ENCODE measurements at places on chromosomes 5 and 9.

- DNase-seq, result no peak
Measured at GRCh38 chr9:113632776-113633590, 169.5 kb downstream of the RGS3 start.

- no peak for DNase-seq
Measured at GRCh38 chr5:34811706-34812105, 27.3 kb upstream of the TTC23L start.

GRCh38 chr5:51889703-51890102, 506.5 kb downstream of the ISL1 start:
- DNase-seq, result no peak

GRCh38 chr5:71456362-71456743, 902 bp downstream of the BDP1 start:
- DNase-seq, result no peak

- no peak for DNase-seq
Measured at GRCh38 chr5:95027151-95027721, 257.7 kb downstream of the MCTP1 start.

- peak; percentile 64 for DNase-seq
Measured at GRCh38 chr5:318341-318897, 3.1 kb upstream of the AHRR start.

DNA sequence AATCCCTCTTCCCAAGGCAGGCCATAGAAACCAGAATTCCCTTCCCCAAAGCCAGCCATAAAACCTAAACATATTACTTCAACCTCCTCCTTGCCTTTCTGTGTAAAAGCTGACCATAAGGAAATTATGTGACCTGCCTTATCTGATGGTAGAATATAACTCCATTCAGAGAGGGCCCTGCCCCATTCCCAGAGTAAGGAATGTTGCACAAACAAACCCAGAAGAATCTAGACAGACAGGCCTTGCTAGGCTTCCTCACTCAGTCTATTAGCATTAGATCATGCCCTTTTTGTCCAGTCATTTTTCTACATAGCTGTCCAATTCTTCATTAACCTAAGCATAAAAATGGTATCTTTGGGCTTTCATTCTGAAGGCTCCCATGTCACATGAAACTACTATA, 17.8 kb upstream of the IFNB1 start:
- no peak for DNase-seq

GRCh38 chr5:138654281-138654867, 79.2 kb upstream of the HSPA9 start:
- DNase-seq, result peak; percentile 29

DNA sequence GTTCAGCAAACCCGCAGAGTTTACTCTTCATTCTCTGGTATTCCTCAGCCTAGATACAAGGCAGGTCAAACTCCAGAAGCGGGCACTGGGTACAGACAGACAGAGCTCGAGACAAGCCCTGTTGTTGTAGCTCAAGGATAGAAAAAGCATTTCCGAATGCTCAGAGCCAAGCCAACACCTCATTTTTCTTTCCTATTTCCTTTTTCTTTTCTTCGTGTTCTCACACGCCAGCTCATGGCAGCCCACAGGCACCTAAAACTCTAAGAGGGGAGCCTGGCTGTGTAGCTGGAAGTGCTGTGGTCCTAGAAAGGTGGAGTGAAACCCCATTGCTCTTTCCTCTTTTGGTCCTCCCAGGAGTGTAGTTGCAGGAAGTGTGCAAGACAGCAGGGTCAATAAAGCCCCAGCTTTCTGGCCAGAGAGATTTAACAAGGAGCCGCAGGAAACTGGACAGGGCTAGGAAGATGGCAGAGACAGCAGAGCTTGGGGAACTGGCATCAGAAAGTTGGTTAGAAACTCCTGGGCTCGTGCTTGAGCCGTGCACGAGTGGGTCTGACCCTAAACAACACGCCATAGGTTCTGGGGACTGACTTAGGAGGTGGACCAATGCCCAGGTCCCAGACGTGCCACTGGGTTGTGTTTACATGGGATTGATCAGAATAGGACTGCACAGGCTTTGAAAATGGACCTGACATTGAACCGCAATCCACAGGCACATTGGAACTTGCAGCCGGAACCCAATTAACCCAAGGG, 41.6 kb downstream of the ADAMTS2 start:
- no peak for DNase-seq

DNA sequence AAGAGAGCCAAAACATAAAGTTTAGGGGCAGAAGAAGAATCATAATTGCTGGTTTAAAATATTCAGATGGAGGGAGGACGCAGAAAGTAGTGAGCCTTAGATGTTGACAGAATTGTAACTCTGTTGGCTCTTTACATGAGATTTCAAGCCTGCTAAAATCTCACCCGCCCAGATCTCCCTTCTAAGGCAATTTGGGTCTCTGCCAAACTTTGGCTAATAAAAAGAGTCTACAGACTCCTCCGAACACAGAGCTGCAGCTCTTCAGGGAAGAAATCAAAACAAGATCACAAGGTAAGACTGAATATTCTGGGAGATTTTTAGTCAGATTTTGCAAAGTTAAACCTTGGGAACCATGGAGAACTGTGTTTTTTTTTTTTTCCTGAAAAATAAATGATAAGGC, at the start of gene IL33:
IL33 (plus strand) TSS at position 246 of the 400 bp plus-strand sequence. CDS start 25,888 bp downstream, outside the sequence.
- no peak for DNase-seq

All from astrocyte of the cerebellum (primary cell).